ENCODE measurements at places on chromosomes 16 and 17. TPM values are rescaled to one million over a fixed set of nuclear protein-coding genes. Genes with fewer than 3 reads are reported as not detected.
A peak's percentile ranks its signal among the peaks of the same experiment; 100 is the strongest.

DNA sequence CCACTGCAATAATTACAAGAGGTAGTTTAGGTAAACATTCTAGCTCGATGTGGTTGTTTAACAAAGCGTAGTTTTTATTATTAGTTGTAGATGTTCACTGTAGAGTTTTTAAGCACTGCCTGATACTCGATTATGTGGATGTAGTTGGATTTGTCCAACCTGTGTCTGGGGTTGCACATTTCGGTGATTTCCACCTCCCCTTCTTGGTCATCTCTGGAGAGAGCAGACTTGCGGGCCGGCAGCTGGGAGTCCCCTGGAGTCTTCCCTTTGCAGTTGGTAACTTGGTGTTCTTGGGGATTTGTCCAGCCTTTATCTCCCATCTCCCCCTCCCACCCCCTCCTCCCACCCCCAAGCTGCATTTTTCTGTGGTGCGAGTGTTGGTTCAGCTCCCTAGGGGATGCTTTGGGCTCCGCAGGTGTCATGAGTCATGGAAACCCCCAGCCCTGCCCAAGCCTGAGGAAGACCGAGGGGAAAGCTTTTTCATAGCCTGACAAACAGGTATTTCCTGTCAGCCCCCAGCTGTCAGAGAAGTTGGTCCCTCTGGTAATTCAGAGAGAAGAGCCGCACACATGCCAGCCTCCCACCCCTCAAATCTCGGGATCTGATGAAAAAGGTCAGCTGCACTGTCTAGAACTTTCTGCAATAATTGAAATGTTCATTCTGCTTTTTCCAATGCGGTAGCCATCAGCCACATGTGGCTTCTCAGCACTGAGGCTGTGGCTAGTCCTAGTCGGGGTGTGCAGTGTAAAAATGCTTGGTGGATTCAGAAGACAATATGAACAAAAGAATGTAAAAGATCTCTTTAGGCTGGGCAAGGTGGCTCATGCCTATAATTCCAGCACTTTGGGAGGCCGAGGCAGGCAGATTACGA is 50.3 kb downstream of the KSR1 start:
- H3K27ac ChIP-seq: no peak overlapping the region
- no peaks in the 10 kb centered on the region for H3K27me3 ChIP-seq
- H3K4me3 ChIP-seq: no peak overlapping the region
- DNase-seq: no peak

GRCh38 chr17:66951605-66951953 is 12.9 kb upstream of the CACNG4 start:
- no peaks in the 10 kb centered on the region for H3K4me1 ChIP-seq
- H3K27ac ChIP-seq: no peak overlapping the region
- no peak overlapping the region for H3K4me3 ChIP-seq
- H3K27me3 ChIP-seq: no peaks in the 10 kb centered on the region
- DNase-seq: no peak
- no peaks in the 10 kb centered on the region for H3K36me3 ChIP-seq

DNA sequence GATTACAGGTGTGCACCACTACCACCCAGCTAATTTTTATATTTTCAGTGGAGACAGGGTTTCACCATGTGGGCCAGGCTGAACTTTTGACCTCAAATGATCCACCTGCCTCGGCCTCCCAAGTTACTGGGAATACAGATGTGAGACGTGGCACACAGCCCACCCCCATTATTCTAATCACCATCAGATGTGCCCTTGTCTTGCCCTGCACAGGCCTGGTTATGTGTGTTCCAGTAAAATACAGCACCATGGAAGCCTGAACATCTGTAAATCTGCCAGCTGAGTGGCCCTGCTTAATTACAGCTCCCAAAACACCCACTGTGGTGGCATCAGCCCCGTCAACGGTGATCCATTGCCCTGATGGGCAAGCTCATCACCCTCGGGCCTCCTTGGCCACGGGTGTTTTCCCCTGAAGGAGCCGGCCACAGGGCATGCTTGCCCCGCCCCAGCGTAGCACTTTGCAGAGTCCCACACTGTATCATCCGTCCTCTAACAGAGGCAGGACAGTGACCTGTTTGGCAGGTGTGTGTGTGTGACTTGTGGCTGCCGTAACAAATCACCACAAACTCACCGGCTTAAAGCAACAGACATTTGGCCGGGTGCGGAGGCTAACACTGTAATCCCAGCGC is 74.5 kb downstream of the RBFOX3 start:
- DNase-seq: no peak
- H3K27ac ChIP-seq: no peak overlapping the region
- no peaks in the 10 kb centered on the region for H3K36me3 ChIP-seq
- no peak overlapping the region for H3K4me3 ChIP-seq
- no peaks in the 10 kb centered on the region for H3K27me3 ChIP-seq
- no peaks in the 10 kb centered on the region for H3K4me1 ChIP-seq

DNA sequence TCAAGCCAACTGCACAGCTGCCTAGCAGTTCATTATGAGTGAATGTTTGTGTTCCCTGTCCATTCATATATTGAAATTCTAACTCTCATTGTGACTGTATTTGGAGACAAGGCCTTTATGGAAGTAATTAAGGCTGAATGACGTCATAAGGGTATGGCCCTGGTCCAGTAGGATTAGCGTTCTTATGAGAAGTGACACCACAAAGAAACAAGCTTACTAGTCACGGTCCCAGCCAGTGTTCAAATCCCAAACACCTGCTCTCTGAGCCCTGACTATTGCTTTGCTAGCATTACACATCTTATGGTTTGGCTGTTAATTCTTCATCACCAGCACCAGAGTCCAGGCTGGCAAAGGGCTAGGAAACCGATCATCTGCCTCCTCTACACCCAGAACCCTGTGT is 2.2 kb downstream of the ZNF668 start:
- no peak overlapping the region for H3K4me3 ChIP-seq
- H3K27me3 ChIP-seq: no peaks in the 10 kb centered on the region

GRCh38 chr16:9351440-9351839 is 260.0 kb downstream of the HAPSTR1 start:
- no peak for DNase-seq
- no peak overlapping the region for H3K4me3 ChIP-seq
- no peaks in the 10 kb centered on the region for H3K4me1 ChIP-seq
- H3K27me3 ChIP-seq: no peaks in the 10 kb centered on the region
- H3K27ac ChIP-seq: no peak overlapping the region

The TNP2 gene
- total RNA-seq: not detected

The SYNGR3 gene
- total RNA-seq: 3.9 TPM

DNA sequence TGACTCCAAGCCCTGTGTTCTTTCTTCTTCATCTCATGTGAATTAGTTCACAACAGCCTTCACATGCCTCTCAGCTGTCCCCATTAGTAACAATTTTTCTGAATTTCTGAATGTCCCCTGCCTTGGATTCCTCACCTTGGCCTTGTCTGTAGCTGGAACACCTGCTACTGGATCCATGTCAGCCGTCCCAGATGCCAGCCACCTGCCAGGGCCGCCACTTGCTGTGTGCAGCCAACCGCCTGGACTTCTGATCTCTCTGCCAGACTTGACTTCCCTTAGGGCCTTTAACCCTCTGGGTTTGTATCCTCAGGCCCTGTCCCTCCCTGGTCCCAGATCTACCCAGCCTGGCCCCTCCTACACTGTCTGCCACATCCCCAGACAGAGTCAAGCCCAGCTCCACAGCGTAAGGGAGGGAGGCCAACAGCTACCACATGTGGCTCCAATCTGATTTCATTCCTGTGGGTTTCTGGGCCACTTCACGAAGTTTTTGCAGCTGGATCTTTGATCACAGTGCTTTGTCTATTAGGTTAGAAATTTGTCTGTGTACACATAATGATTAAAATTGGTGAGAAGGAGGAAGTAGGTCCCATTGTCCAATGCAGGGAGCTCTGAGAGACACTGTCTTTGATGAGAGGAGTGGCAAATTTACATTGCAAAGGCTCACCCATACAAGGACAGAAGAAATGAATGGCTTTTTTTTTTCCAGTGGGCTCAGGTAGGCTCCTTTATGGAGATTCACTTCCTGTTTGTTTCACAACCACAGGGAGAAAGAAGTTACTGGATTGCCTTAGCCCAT is 15.3 kb downstream of the MPP2 start:
- H3K4me1 ChIP-seq: no peaks in the 10 kb centered on the region
- no peak overlapping the region for H3K4me3 ChIP-seq
- DNase-seq: no peak
- H3K36me3 ChIP-seq: no peaks in the 10 kb centered on the region
- H3K27me3 ChIP-seq: no peaks in the 10 kb centered on the region
- no peak overlapping the region for H3K27ac ChIP-seq

The ZNF469 gene
- 0.80 TPM for total RNA-seq

DNA sequence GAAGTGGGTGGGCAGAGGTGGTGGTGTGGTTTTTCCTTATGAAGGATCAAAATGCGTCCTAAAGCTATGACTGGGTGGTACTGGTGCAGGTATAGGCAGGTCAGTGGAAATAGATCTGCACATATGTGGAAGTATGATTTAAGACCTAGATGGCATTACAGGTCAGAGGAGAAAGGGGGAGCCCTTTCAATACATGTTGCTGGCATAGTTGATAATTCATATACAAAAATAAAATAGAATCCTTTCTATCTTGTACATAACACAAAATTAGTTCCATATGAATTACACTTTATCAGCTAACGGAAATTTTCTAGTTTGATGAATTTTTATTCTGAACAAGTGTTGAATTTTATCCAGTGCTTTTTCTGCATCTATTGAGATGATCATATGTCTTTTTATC is 20.8 kb upstream of the PIK3R5 start:
- no peak overlapping the region for H3K4me3 ChIP-seq
- no peaks in the 10 kb centered on the region for H3K36me3 ChIP-seq
- H3K4me1 ChIP-seq: no peaks in the 10 kb centered on the region
- no peak for DNase-seq

- no peak overlapping the region for H3K27ac ChIP-seq
- H3K27me3 ChIP-seq: no peaks in the 10 kb centered on the region
- no peak for DNase-seq
- H3K36me3 ChIP-seq: no peaks in the 10 kb centered on the region
- H3K4me3 ChIP-seq: no peak overlapping the region
Observed at GRCh38 chr16:48004141-48004695, 151.6 kb downstream of the ABCC12 start.

DNA sequence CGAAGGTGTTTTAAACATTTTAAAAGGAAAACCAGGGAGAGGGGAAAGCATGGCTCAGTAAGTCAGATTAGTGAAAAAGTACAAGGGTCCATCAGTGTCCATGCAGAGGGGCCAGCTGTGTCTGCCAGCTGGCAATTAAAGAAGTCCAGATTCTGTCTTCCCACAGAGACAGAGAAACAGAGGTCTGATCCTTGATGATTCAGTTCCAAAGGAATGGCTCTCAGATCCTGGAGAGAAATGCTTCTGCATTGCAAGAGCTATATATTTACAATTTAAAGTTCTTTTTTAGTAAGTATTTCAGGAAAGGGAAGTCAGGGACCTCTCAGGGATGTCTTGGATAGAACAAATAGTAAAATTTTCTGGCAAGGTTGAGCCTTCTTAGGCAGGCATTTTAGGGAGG is 56.2 kb downstream of the HSD17B2 start:
- H3K4me3 ChIP-seq: no peak overlapping the region
- no peak for DNase-seq
- no peaks in the 10 kb centered on the region for H3K27me3 ChIP-seq
- H3K4me1 ChIP-seq: no peaks in the 10 kb centered on the region
- H3K36me3 ChIP-seq: no peaks in the 10 kb centered on the region
- H3K27ac ChIP-seq: no peak overlapping the region

The C1QBP gene
- total RNA-seq: 75.0 TPM

The CACNA1G gene
- not detected for total RNA-seq

DNA sequence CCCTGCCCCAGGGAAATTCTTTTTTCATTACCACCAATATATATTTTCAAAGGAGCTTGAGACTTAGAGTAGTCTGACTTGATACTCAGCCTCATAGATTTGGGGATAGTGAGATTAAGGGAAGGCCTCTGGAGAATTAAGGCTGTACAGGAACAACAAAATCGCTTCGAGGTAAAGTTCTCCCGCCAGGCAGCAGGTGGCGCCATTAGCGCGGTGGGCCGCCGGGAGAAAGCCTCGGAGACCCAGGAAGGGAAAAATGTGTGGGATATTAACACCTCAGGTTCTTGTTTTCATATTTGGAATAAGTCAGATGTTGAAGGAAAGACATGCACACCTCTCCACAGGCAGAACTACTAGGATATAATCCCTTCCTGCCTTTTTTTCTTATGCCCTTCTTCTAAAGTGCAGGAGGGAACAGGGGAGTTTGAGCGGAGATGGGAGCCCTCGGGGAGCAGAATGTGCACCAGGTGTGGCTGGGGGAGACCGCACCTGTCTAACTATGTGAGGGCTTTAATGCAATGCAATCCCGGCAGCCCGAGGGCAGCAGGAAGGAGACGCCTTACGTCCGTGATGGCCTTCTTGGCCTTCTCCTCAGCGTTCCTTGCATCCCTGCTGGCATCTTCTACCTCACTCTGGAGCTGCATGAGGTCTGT is 25.9 kb downstream of the MYH3 start:
- DNase-seq: no peak
- no peak overlapping the region for H3K4me3 ChIP-seq
- no peaks in the 10 kb centered on the region for H3K4me1 ChIP-seq
- H3K36me3 ChIP-seq: no peaks in the 10 kb centered on the region
- H3K27ac ChIP-seq: no peak overlapping the region

- DNase-seq: no peak
- no peak overlapping the region for H3K4me3 ChIP-seq
- no peaks in the 10 kb centered on the region for H3K27me3 ChIP-seq
- H3K27ac ChIP-seq: peak overlapping the region; percentile 17
- H3K36me3 ChIP-seq: peaks cover 92% of the 10 kb centered on the region
Observed at GRCh38 chr16:4386451-4386805, 14.8 kb downstream of the VASN start.

The HBA2 gene
- not detected for total RNA-seq

GRCh38 chr16:10003486-10003885 is 178.7 kb downstream of the GRIN2A start:
- DNase-seq: no peak
- no peak overlapping the region for H3K4me3 ChIP-seq
- no peak overlapping the region for H3K27ac ChIP-seq
- no peaks in the 10 kb centered on the region for H3K27me3 ChIP-seq

- H3K4me3 ChIP-seq: no peak overlapping the region
- H3K27ac ChIP-seq: no peak overlapping the region
- no peaks in the 10 kb centered on the region for H3K36me3 ChIP-seq
- no peaks in the 10 kb centered on the region for H3K4me1 ChIP-seq
Observed at GRCh38 chr16:48022496-48022895, 133.3 kb downstream of the ABCC12 start.

- no peaks in the 10 kb centered on the region for H3K36me3 ChIP-seq
- DNase-seq: no peak
- H3K4me3 ChIP-seq: no peak overlapping the region
- H3K4me1 ChIP-seq: no peaks in the 10 kb centered on the region
Observed at GRCh38 chr16:66228792-66229191, 137.7 kb upstream of the CDH5 start.

GRCh38 chr17:38656959-38657823 is 17.6 kb downstream of the EPOP start:
- H3K4me3 ChIP-seq: no peak overlapping the region
- no peaks in the 10 kb centered on the region for H3K36me3 ChIP-seq
- no peaks in the 10 kb centered on the region for H3K27me3 ChIP-seq
- H3K27ac ChIP-seq: no peak overlapping the region
- H3K4me1 ChIP-seq: no peaks in the 10 kb centered on the region

DNA sequence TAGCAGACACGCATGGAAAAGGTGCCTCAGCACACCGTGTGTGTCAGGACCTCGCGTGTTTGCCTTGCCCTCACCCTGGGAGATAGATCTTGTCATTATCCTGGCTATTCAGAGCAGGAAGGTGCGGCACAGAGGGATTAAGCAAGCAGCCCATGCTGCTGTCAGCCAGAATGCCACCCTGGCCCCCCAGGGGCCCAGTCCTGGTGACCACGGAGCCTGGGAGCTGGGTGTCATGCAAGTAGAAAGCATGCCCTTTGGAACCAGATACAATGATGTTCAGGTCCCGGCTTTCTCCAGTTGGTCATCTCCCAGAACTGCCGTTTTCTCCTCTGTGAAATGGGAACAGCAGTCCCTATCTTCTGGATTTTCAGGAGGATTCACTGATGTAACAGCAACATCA is 29.9 kb downstream of the CACNG4 start:
- H3K27me3 ChIP-seq: no peaks in the 10 kb centered on the region
- no peaks in the 10 kb centered on the region for H3K4me1 ChIP-seq
- no peak overlapping the region for H3K4me3 ChIP-seq
- no peaks in the 10 kb centered on the region for H3K36me3 ChIP-seq

Data from Peyer's patch (tissue), 4 donors.